ENCODE measurements at places on chromosomes 16 and 17.
A peak's percentile ranks its signal among the peaks of the same experiment; 100 is the strongest.

DNA sequence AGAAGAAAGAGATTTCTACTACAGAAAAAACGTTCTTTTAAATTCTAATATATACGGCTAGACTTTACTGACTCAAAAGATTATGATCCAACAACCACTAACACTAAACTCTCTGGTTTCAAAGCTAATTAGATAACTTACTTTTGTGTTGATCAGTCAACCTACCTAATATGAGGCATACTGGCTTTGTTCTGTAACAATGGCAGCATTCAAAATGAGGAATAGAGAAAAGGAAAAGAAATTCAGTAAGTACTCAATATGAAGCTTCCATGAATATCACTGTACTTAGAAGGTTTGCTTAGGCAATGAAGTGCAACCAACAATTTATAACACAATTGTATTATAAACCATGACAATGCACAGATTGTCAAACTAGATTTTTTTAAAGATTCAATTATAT lies 430.5 kb upstream of the PMFBP1 start:
- DNase-seq, result no peak

DNA sequence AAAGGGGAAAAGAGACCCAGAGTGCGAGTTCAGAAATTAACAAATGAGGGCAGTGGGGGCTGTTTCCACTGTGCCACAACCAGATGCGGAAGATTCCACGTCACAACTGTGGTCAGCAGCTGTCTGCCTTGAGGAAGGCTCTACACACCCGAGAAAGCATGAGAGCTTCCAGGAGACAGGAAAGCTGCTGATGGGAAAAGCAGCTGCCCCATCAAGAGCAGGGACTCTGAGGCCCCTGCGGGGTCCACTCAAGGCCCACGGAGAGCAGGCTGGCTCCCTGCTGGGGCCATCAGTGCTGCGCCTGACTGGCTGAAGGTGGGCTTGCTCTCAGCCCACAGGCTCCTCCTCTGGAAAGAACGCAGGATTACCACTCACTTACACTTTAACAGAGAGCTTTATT lies 14.8 kb upstream of the TRAP1 start:
- DNase-seq, result no peak

- DNase-seq, result no peak
Measured at GRCh38 chr17:16935786-16936185, 36.1 kb downstream of the TNFRSF13B start.

DNA sequence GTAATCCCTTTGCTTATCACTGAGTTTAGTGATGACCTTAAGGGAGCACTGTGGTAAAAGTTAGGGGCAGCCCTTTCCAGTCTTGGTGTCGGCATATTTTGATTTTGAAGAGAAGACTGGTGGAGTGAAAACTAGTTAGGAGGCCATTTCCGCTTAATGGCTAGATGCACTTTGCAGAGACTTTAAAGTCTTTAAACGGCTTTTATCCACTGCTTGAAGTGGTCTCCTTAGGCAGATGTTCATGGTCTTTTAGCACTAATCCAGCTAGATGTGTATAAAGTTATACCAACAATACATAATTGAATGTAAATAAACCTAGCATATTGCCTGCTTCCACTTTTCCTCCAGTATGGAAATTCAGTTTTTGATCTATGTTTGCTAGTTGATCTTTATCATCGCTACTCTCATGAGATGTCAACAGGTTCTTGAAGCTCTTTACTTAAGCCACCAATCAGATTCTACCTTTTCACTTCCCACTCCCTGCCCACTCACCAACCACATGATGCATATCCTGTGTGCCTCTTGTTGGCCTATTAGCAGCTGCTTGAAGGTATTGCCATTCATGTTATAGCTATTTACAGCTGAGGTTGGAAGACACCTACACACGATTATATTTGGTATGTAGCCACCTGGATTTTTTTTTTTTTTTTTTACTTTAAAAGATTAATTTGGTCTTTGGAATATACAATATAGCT lies 132.0 kb downstream of the NLK start:
- peak; percentile 72 for DNase-seq

GRCh38 chr16:23987443-23987842 lies 151.7 kb downstream of the PRKCB start:
- DNase-seq, result no peak

DNA sequence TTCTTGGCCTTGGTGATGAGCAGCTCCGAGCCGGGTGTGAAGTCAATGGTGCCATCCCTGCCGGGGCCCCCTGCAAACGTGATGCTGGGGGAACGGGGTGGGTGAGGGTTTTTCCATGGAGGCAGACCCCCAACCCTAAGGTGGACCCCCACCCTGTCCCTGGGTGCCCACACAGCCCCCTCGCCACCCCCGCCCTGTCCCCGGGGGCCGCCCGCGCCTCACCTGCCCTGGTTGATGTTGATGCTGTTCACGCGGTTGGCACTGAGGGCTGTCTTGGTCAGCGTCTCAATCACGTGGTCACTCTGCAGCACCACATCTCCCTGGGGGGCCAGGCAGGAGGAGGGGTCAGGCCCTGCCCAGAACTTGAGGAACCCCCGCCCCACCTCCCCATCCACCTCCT lies 11.2 kb upstream of the CRK start:
- DNase-seq, result no peak

DNA sequence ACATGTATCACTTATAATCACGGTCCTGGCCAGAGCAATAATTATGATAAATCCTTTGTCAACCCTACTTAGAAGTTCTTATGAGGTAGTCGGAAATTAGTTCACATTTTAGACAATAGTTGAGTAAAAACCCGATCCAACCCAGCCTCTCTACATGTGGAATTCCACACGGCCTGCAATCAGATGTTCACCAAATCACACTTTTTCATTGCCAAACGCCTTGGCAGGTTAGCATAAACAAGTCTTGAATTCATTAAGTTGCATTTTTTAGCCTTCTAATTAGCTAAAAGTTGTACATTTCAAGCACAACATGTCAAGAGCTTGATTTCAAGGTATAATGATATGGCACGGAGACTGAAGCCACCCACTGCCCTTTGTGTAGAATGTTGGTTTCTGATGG lies 65.3 kb downstream of the FOXL1 start:
- no peak for DNase-seq

GRCh38 chr17:29526322-29526721 lies 40.5 kb downstream of the ABHD15 start:
- DNase-seq, result no peak

- no peak for DNase-seq
Measured at GRCh38 chr16:72739577-72739976, 308.4 kb downstream of the ZFHX3 start.

DNA sequence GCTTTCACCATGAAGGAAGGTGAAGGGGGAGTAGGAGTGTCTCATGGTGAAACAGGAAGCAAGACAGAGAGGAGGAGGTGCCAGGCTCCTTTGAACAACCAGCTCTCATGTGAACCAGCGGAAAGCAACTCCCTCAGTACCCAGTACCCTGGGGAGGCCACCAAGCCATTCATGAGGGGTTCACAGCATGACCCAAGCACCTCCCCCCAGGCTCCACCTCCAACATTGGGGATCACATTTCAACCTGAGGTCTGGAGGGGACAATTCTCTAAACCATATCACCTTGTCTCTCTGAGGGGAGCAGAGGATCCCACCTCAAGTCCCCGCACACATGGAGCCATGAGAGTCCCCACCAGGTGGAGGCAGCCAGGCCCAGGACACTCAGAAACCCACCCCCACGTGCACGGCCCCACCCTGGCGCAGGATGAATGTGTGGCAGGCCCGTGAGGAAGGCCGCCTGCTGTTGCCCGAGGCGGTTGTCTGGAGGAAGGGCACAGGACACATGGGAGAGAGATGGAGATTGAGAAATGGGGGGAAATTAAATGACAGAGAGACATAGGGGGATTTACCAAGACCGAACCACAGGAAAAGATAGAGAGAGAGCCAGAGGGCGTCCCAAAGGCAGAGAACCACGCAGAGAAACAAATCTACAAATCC lies 85.9 kb downstream of the TMEM132E start:
- DNase-seq, result no peak

- no peak for DNase-seq
Measured at GRCh38 chr16:84370723-84371552, 2.6 kb downstream of the ATP2C2 start.

DNA sequence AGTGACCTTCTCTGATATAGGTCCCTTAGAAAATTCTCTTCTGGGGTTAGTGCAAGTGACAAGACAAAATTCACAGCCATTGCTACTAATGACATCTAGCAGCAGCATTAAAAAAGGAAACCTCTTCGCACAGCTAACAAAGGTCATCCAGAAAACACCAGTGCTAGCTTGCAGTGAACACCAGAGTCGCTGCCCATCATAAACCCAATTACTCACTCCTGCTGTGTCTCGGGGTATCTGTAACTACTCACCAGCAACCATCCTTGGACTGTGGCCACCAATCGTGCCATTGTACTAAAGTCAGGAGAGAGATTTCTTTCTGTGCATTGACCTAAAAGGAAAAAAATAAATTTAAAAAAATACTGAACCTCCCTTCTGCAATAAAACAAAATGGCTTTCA lies 1494.7 kb upstream of the CDH8 start:
- no peak for DNase-seq

DNA sequence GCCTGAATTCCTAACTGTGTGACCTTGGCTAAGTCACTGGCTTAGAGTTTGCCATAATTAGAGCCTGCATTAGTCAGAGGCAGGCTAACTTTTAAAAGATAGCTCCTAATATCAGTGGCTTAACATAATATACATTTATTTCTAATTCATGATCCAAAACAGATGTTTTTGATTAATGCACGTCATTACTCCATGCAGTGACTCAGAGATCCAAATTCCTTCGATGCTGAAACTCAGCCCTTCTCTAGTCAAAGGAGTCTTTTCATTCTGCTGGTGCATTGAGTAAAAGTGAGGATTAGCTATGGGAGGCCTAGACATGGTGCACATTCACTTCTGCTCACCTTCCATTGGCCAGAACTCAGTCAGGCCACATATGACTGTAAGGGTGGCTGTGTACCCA lies 49.8 kb downstream of the IRX3 start:
- DNase-seq, result no peak

Measured in activated effector memory CD4-positive, alpha-beta T cell treated with anti-CD3 and anti-CD28 coated beads, Interleukin-2, amount 50 U/mL, for 16 hours (primary cell).